Epithelial cell of alveolus of lung (primary cell): ENCODE measurements at places on chromosomes 2 and 18. TPM values are rescaled to one million over a fixed set of nuclear protein-coding genes. Genes with fewer than 3 reads are reported as not detected.

The MC5R gene
- not detected in 2 replicates for total RNA-seq

The CDH2 gene
- total RNA-seq = 21.9 and 68.8 TPM in 2 replicates

The DCTN1 gene
- total RNA-seq = 78.5 and 104 TPM in 2 replicates

The ATRAID gene
- 225 and 250 TPM in 2 replicates for total RNA-seq

The CROCC2 gene
- 0.80 TPM in 1 of 2 replicates, not detected in the other for total RNA-seq

The IL36RN gene
- total RNA-seq = not detected in 2 replicates

The ERBB4 gene
- under 0.01 TPM in 1 of 2 replicates, not detected in the other for total RNA-seq

The UBE2E3 gene
- total RNA-seq = 95.0 and 177 TPM in 2 replicates

The CRYGC gene
- total RNA-seq = not detected in 2 replicates

The CYTIP gene
- total RNA-seq = not detected in 2 replicates
